Hindlimb muscle (tissue), 1 donor: ENCODE measurements at places on chromosomes 16 and 17.

- peak; percentile 71 for DNase-seq
These were observed 6.4 kb downstream of the NFE2L1 start for GRCh38 chr17:48054238-48055185.

DNA sequence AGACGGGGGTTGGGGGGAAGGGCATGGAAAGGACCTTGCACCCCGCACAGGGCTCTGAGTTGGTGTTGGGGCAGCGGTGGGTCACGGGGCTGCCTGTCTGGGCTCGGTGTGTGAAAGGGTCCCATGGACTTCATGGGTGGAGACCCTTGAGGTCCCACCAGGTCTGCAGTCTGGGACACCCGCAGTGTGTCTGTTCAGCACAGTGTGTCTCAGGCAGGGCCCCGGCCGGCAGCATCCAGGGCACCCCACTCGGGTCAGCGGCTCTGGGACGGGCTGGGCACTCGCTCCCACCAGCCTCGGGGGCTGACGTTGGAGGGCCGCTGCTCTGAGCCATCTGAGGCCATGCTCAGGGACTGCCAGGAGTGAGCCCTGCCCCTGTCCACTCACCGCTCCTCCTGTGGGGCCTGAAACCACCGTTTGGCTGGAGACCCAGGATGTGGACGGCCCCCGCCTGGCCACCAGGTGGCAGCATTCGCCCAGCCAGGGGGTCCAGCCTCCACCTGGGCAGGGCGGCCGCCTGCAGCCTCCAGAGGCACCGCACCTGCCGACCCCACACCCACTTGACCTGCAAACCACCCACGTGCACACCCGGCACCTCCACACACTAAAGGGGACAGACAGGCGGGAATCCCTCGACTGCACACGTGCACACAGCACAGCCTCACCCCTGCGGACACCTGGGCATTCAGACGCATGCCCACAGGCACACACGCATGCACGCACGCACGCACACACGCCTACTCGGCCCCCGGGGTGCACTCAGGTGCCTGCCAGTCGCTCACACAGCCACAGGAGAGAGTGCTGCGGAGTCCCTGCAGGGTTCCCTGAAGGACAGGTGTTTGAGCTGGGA, 10.1 kb upstream of the ZFPM1 start:
- DNase-seq, result peak; percentile 67

- DNase-seq, result no peak
These were observed 32.8 kb upstream of the MNT start for GRCh38 chr17:2433696-2434095.

- no peak for DNase-seq
These were observed 43.0 kb downstream of the MYO18A start for GRCh38 chr17:29136998-29137730.

DNA sequence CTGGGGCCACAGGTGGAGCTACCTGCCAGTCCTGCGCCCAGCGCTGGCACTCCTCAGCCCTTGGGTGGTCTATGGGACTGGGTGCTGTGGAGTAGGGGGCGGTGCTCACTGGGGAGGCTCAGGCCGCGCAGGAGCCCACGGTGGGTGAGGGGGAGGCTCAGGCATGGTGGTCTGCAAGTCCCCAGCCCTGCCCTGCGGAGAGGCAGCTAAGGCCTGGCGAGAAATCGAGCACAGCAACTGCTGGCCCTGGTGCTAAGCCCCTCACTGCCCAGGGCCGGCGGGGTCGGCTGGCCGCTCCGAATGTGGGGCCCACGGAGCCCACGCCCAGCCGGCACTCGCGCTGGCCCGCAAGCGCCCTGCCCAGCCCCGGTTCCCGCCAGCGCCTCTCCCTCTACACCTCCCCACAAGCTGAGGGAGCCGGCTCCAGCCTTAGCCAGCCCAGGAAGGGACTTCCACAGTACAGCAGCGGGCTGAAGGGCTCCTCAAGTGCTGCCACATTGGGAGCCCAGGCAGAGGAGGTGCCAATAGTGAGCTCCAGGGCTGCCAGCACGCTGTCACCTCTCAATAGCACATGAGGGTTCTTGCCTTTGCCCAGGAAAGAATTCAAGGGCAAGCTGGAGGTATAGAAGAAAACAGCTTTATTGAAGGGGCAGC, 11.0 kb upstream of the EEF2KMT start:
- no peak for DNase-seq

DNA sequence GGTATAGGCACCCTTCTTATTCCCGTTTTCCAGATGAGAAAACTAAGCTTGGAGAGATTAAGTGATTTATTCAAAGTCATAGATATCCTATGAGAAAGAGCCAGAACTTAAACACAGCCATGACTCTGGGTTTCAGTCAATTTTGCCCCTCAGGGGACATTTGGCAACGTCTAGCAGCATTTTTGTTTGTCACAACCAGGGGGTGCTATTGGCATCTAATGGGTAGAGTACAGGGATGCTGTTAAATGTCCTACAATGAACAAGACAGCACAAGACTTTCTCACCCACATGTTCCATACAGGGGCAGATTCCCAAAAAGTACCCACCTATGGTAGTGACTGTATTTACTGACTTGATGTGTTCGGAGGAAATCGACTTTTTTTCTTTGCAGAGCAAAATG, 4.8 kb upstream of the SHISA9 start:
- no peak for DNase-seq

DNA sequence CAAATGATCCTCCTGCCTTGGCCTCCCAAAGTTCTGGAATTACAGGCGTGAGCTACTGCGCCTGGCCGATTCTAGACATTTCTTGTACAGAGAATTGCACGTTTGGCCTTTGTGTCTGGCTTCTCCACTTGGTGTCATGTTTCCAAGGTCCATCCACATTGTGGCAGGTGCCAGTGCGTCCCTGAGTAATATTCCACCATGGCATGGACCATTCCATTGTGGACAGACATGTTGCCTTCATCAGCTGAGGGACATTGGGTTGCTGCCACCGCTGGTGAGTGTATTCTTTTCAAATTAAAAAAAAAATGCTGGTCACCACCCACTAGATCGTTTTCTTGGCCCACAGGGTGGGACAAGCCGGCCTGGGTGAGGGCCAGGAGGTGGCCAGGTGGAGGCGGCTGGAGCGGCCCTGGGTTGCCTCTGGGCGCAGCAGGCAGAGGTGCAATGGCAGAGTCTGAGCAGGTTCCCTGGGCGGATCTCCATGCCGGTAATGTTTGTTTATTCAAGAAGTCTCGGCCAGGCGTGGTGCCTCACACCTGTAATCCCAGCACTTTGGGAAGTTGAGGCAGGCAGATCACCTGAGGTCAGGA, 274.1 kb downstream of the SEC14L1 start:
- no peak for DNase-seq

GRCh38 chr17:2700030-2700490, 11.5 kb downstream of the CLUH start:
- no peak for DNase-seq

DNA sequence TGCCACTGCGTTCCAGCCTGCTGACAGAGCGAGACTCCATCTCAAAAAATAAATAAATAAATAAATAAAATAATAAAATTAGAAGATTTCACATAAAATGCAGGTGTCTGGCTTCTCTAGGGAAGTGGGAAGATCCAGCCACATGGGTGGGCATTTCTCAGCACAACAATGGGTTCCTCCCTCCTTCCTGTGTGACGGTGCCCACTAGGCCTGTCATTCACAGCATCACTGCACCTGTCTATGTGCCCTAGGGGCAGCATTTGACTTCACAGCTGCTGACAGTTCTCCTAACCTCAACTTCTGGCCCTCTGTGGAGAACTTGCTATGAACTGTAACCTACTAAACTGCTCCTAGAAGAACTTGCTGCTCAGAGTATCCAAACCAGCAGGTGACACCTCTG, 3.0 kb downstream of the ABHD15 start:
- DNase-seq, result no peak

GRCh38 chr17:50359998-50360461, 13.0 kb downstream of the MRPL27 start:
- no peak for DNase-seq

GRCh38 chr16:23420011-23420410, 33.0 kb downstream of the COG7 start:
- no peak for DNase-seq

DNA sequence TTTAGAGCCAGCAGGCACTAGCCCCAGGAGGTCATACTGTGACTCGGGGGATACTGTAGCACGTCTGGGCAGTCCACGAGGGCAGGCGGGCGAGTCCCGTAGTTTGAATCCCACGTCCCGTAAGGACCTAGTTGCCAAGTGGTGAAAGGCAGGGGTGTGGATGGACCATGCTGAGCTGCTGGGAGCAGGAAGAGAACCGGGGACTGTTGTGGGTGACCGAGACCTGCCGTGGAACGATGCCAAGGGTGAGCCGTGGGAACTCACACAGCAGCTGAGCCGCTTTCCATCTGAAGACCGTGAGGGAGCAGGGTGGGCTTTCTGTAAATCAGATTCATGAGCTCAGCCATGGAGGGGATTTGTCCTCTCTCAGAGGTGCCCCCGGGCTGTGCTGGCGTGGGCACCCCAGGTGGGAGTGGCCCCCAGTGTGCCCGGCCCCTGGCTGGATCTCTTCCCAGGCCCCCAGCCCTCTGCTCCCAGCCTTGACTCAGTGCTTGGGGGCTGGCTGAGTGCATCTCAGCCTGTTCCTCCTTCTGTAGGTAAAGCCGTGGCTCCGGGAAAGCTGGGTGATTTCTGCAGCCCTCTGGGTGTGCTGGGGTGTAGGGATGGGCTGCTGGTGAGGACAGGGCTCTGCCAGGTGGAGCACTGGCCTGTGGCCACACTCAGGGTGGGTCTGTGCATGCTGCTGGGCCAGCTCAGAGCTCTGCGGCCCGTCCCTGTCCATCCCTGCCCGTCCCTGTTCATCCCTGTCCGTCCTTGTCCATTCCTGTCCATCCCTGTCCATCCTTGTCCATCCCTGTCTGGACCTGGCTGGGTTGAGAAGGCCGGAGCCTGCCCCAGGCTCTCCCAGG, 13.6 kb downstream of the ASPSCR1 start:
- DNase-seq, result no peak

- no peak for DNase-seq
These were observed 691.6 kb downstream of the WWOX start for GRCh38 chr16:78791011-78791410.

DNA sequence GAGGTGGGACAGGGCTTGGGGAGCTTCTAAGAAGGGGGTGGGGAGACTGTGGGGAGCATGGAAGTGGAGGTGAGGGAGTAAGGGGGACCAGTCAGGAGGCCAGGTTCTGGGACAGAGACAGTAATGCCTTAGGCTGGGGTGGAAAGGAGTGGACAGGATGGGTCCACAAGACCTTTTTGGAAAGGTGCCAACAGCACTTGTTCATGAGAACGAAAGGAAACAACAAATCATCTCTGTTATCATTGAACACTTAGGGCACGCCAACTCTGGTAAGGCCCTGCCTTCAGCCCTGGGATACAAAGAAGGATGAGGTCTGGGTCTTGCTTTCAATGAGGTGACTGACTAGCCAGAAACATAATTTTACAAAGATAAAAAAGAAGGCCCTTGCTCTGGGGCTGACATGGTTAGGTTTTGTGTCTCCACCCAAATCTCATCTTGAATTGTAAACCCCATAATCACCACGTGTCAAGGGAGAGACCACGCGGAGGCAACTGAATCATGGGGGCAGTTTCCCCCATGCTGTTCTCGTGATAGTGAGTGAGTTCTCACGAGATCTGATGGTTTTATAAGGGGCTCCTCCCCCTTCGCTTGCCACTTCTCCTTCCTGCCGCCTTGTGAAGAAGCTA, 113.8 kb downstream of the SLC39A11 start:
- DNase-seq, result no peak

DNA sequence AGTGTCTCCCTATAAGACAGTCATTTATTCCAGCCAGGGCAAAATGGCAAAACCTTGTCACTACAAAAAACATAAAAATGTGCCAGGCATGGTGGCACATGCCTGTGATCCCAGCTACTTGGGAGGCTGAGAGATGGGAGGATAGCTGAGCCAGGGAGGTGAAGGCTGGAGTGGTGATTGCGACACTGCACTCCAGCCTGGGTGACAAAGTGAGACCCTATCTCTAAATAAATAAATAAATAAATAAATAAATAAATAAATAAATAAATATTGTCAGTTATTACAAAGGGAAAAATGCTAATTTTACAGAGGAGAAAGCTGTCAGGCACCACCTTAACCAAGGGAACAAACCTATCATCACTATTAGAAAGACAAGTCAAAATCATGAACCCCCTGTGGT, 75.5 kb downstream of the STH start:
- DNase-seq, result no peak

- DNase-seq, result no peak
These were observed 806 bp downstream of the MRM1 start for GRCh38 chr17:36602030-36602748.

GRCh38 chr16:64225696-64226095, 896.2 kb downstream of the CDH11 start:
- no peak for DNase-seq

DNA sequence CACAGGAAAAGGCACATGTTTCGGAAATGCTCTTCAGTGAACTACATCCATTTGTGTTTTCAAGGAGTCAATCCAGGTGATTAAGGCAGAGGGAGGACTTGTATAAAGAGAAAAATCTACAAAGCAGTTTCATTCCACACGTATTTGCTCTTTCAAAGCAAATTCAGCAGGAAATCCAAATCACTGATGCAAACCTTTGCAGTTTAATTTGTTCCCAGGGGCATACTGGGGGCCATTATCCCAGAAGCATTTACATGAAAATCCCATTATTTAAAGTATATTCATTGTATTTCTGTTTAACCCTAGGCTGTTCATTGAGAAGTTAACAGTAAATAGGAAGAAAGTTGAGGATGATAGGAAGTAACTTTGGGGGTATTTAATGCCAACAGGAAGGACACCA, 147.9 kb downstream of the PMP22 start:
- DNase-seq, result no peak

DNA sequence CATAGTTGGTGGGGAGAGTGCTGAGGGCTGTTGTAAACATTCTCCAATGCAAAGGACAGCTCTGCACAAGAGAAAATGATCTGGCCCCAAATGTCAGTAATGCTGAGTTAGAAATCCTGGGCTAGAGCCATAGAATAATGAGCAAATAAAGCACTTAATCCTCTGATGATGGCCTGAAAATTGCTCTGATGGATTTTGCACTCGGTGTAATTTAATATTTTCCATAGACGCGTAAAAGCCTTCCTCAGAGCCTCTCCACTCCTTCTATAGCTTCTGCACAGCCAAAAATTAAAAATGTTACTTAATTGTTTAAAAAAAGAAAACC, 23.7 kb downstream of the FAM20A start:
- no peak for DNase-seq

- DNase-seq, result no peak
These were observed 44.5 kb upstream of the SMPD3 start for GRCh38 chr16:68492543-68493411.
